ENCODE measurements at places on chromosomes 3 and 15. TPM values are rescaled to one million over a fixed set of nuclear protein-coding genes. Genes with fewer than 3 reads are reported as not detected.

DNA sequence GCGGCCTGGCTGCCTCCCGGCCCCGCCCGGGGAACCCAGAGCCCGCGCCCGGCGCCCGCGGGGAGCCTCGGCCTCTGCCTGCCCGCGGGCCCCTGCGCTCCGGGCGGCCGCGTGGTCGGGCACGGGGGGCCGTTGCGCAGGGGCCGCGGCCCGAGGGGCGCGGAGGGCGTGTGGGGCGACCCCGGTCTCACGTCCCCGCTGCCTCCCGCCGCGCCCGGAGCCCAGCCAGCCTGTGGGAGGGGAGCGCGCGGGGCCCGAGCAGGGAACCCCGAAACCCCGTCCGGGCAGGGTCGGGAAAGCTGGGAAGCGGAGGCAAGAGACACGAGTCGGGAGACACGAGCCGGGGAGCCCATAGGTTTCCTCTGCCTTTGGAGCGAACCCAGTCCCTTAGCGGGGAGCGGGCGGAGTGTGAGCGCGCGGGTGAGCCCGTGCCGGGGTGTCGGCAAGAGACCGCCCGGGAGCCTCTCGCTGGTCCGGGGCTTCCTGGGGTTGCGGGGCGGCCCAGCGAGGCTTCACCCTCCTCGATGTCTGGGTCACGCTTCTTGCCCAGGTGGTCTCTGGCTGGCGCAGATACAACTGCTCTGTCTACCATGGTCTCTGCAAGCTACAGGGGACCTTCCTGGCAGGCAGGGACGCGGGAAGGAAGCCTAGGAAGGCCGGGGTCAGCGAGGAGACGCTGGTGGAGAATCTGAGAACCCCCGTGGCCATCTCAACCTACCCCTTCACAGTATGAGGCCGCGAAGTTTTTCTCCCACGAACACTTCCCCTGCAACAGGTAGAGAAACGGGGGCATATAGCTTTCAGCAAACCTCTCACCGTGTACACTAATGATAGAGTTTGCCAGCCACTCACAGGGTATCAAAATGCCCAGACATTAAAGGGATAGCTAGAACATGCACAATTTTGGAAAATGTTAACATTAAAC lies 586 bp downstream of the LRRK1 start:
- H3K27ac ChIP-seq, result peak overlapping the region; percentile 65
- no peak for DNase-seq
- peak overlapping the region; percentile 73 for H3K4me3 ChIP-seq
- peaks cover 35% of the 10 kb centered on the region for H3K4me1 ChIP-seq
- H3K36me3 ChIP-seq, result peaks cover 2% of the 10 kb centered on the region

DNA sequence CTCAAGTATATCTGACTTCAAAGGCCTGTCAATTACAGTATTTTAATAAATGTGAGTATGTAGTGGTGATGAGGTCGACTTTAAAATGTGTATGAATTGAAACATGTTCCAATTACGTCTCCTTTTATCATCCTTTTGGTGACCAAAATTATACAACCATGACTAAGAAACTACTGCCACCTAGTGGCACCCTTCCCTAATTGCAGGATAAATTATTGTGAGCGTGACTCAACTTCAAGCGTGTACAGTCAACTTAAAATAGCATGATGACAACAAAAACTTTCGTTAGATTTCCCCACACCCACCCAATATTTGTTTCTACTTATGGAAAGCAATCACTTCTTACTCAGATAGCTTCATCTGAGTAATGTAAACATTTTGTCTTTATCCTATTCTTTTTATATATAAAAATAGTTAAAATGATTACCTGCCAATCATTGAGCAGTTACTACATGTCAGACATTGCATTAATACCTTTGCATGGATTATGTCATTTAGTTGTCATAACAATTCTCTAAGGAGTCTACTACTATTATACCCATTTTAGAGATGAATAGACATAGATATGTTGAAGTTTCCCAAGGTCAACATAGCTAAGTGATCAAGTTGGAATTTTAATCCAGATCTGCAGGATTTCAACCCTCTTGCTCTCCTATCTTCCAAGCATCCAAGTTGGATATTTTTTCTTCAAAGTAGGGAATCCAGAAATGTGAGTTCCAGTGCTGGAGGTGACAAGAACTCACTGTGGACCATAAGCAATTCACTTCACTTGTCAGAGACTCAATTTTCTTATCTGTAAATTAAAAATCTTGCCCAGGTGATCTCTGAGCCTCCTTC lies 106.0 kb downstream of the MEX3B start:
- no peak for DNase-seq
- no peak overlapping the region for H3K27ac ChIP-seq
- H3K27me3 ChIP-seq, result no peaks in the 10 kb centered on the region

GRCh38 chr3:107446706-107447105 lies 69.5 kb downstream of the CCDC54 start:
- DNase-seq, result no peak
- H3K27me3 ChIP-seq, result no peaks in the 10 kb centered on the region
- H3K4me1 ChIP-seq, result no peaks in the 10 kb centered on the region
- H3K36me3 ChIP-seq, result no peaks in the 10 kb centered on the region

GRCh38 chr15:72706266-72706665 lies 20.3 kb downstream of the BBS4 start:
- H3K36me3 ChIP-seq, result no peaks in the 10 kb centered on the region
- no peaks in the 10 kb centered on the region for H3K27me3 ChIP-seq
- no peak for DNase-seq
- H3K4me3 ChIP-seq, result no peak overlapping the region

DNA sequence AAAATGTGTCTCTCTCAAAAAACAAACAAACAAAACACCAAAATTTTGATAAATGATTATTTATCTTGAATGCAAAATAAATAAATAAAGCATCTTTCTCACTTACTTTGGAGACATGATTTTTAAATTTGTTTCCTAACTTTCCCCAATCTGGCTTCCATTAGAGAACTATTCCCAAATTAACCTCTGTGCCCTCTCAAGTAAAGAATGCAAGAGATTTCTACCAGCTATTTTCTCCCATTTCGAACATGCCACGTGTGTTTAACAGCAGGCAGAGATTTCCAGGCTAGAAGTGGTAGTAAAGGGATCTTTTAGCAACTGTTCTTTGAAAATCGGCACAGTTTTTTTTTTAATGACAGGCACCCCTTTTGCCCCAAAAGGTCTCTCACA lies 269.1 kb downstream of the SHQ1 start:
- DNase-seq, result no peak
- H3K4me1 ChIP-seq, result no peaks in the 10 kb centered on the region
- H3K27me3 ChIP-seq, result no peaks in the 10 kb centered on the region
- no peak overlapping the region for H3K27ac ChIP-seq

The ERICH6 gene
- not detected for total RNA-seq

The GUCA1C gene
- not detected for total RNA-seq

GRCh38 chr15:98412852-98413251 lies 235.5 kb upstream of the IGF1R start:
- H3K4me3 ChIP-seq, result no peak overlapping the region
- DNase-seq, result no peak
- no peaks in the 10 kb centered on the region for H3K36me3 ChIP-seq
- no peaks in the 10 kb centered on the region for H3K27me3 ChIP-seq
- no peak overlapping the region for H3K27ac ChIP-seq

The RHOV gene
- not detected for total RNA-seq

The TTLL13 gene
- not detected for total RNA-seq

DNA sequence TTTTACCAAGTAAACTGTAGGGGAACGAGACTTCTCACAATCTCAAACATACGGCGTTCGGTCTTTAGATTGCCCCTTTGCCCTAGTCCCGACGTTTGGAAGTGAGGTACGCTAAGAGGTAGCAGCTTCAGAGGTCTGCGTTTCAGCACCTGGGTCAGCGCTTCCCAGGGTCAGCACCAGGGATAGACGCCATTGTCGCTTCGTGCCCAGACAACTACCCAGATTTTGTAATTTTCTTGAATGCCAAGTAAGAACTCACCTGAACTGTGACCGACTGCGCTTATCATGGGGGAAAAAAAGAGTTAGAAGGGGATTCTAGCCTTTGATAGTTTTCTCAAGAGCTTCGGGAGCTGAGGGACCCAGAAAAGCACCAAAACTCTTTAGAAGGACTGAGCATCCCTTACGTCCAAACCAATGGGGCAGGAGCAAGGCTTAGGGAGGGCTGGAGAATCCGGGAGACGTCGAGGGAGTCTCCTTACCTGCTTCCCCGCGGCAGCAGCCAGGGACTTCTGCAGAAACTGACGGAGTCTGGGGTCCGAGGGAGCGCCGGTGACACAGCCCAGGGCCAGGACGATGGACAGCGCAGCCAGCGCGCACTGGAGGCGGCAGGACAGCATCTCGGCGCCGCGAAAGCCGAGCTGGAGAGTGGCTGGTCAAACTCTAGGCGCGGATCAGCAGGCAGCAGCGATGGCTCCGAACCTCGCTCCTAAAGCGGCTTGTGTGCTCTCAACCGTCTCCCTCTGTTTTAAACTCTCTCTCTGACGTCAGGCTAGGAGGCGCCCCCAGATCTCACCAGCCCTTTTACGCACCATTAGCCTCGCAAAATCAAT lies at the start of gene SST:
SST (minus strand) TSS at position 720 of the 830 bp plus-strand sequence; CDS start at position 617, 103 bp downstream.
- no peak within 1 kb of the TSS for H3K4me3 ChIP-seq
- H3K27ac ChIP-seq, result no peak within 1 kb of the TSS
- peaks cover 6% of the 10 kb centered on the region for H3K27me3 ChIP-seq
- no peaks in the 10 kb centered on the region for H3K36me3 ChIP-seq
- H3K4me1 ChIP-seq, result no peaks in the 10 kb centered on the region
- DNase-seq, result no peak

The RPL22L1 gene
- 97.0 TPM for total RNA-seq

GRCh38 chr15:82585072-82585471 lies 44.8 kb upstream of the RPS17 start:
- H3K27me3 ChIP-seq, result no peaks in the 10 kb centered on the region
- DNase-seq, result no peak
- no peak overlapping the region for H3K27ac ChIP-seq

DNA sequence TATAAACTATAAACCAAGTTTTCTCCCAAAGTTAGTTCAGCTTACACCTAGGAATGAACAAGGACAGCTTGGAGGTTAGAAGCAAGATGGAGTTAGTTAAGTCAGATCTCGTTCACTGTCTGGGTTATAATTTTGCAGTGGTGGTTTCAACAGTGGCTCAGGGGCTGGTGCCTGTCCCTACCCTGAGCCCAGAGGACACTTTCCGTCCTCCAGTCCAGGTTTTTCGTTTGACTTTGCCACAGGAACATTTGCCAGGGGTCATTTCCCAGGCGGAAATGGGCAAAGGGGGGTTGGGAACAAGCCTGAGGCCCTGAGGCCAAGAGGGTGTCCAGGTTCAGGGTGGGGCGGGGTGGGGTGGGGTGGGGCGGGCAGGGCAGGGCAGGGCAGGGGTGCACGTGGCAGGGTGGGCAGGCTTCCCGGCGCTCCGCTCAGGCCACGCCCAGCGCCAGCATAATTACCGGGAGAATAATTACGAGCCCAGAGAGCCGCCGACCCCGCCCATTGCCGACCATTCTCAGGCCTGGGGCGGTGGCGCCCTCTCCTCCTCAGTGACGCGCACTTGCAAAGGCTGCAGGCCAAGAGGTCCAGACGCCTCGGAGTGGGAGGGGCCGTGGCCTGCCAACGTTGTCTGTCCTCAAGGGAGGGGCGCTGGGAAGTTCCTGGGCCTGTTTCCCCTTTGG lies 70.4 kb downstream of the KLF13 start:
- peak overlapping the region; percentile 63 for H3K27ac ChIP-seq
- no peaks in the 10 kb centered on the region for H3K27me3 ChIP-seq
- peaks cover 29% of the 10 kb centered on the region for H3K4me1 ChIP-seq
- H3K36me3 ChIP-seq, result no peaks in the 10 kb centered on the region
- DNase-seq, result peak; percentile 94
- H3K4me3 ChIP-seq, result peak overlapping the region; percentile 13

The CCDC39 gene
- total RNA-seq, result 1.1 TPM

DNA sequence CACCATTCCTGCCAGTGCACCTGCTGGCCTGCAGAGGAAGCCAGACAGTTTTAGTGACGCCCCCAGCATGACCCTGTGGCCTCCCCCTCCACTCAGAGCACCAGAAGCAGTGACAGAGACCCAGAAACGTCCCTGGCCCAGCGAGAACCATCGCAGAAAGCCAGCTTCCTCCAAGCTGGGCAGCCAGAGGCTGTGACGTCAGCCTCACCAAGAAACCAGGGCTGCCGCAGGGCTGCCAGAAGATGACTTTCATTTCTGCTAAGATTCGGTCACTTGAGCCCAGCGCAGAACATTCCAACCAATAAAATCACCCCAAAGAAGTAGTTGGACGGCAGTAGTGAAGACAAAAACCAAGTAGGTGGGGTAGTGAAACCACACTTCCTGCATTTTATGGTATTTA lies 29.6 kb upstream of the RPL32 start:
- no peaks in the 10 kb centered on the region for H3K36me3 ChIP-seq
- no peak overlapping the region for H3K4me3 ChIP-seq
- no peaks in the 10 kb centered on the region for H3K27me3 ChIP-seq
- H3K4me1 ChIP-seq, result peaks cover 16% of the 10 kb centered on the region
- peak; percentile 76 for DNase-seq
- H3K27ac ChIP-seq, result no peak overlapping the region

- no peaks in the 10 kb centered on the region for H3K27me3 ChIP-seq
- peaks cover 21% of the 10 kb centered on the region for H3K36me3 ChIP-seq
- H3K27ac ChIP-seq, result no peak overlapping the region
- H3K4me3 ChIP-seq, result no peak overlapping the region
Observed at GRCh38 chr3:194640829-194641228, 7.6 kb upstream of the TMEM44 start.

DNA sequence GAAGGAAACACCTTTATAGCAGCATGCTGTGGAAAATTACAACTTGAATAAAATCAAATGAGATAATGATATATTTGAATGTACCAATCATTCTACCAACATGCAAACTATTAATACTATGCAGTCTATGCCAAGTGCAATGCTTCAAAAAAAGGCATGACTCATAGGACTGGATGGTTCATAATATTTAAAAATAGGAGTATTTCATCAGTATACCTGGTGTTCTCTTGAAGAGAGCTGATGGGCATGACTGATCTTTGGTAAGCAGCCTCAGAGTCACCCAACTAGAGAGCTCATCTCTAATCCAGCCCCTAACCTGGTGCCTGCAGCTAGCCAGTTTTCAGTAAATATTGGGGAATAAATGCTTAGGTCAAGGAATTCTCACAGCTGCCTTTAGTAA lies 434.7 kb upstream of the ARRDC4 start:
- DNase-seq, result no peak
- no peak overlapping the region for H3K27ac ChIP-seq
- no peaks in the 10 kb centered on the region for H3K36me3 ChIP-seq

GRCh38 chr15:51647128-51647562 lies 24.6 kb upstream of the DMXL2 start:
- H3K27me3 ChIP-seq, result no peaks in the 10 kb centered on the region
- no peak overlapping the region for H3K4me3 ChIP-seq
- no peak overlapping the region for H3K27ac ChIP-seq
- no peaks in the 10 kb centered on the region for H3K36me3 ChIP-seq

GRCh38 chr3:13352621-13353131 lies 67.4 kb downstream of the NUP210 start:
- no peaks in the 10 kb centered on the region for H3K36me3 ChIP-seq
- no peak overlapping the region for H3K27ac ChIP-seq
- no peak overlapping the region for H3K4me3 ChIP-seq
- no peaks in the 10 kb centered on the region for H3K4me1 ChIP-seq

- no peaks in the 10 kb centered on the region for H3K27me3 ChIP-seq
- DNase-seq, result no peak
- no peaks in the 10 kb centered on the region for H3K4me1 ChIP-seq
- no peaks in the 10 kb centered on the region for H3K36me3 ChIP-seq
- no peak overlapping the region for H3K27ac ChIP-seq
- H3K4me3 ChIP-seq, result no peak overlapping the region
Observed at GRCh38 chr3:189598530-189599225, 32.5 kb upstream of the TP63 start.

GRCh38 chr3:48180531-48181253 lies 7.5 kb downstream of the CDC25A start:
- no peaks in the 10 kb centered on the region for H3K36me3 ChIP-seq
- no peak overlapping the region for H3K27ac ChIP-seq
- H3K27me3 ChIP-seq, result no peaks in the 10 kb centered on the region
